ENCODE measurements at places on chromosomes 4 and X.
A peak's percentile ranks its signal among the peaks of the same experiment; 100 is the strongest.

- peak; percentile 11 for DNase-seq
These were observed 802.0 kb downstream of the RPA4 start for GRCh38 chrX:97685753-97686152.

GRCh38 chr4:160142579-160142978 is 1039.7 kb downstream of the RAPGEF2 start:
- no peak for DNase-seq

DNA sequence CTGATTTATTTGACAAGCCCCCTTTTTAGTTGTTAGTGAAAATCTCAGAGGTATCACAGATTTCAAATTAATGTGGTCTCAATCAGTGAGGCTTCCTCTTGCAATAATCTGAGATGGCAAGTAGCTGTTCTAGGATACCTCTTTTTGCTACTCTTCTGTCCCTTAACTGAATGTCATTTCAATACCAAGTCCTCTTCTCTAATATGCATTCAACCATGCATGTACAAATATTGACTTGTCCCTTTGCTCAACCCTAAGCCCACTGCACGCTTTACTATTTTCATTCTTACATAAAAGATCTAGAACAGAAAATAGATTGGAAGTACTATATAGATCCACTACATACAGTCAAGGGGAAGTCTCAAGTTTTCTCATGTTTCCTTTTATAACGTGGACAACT is 164.2 kb downstream of the CBR4 start:
- DNase-seq, result no peak

DNA sequence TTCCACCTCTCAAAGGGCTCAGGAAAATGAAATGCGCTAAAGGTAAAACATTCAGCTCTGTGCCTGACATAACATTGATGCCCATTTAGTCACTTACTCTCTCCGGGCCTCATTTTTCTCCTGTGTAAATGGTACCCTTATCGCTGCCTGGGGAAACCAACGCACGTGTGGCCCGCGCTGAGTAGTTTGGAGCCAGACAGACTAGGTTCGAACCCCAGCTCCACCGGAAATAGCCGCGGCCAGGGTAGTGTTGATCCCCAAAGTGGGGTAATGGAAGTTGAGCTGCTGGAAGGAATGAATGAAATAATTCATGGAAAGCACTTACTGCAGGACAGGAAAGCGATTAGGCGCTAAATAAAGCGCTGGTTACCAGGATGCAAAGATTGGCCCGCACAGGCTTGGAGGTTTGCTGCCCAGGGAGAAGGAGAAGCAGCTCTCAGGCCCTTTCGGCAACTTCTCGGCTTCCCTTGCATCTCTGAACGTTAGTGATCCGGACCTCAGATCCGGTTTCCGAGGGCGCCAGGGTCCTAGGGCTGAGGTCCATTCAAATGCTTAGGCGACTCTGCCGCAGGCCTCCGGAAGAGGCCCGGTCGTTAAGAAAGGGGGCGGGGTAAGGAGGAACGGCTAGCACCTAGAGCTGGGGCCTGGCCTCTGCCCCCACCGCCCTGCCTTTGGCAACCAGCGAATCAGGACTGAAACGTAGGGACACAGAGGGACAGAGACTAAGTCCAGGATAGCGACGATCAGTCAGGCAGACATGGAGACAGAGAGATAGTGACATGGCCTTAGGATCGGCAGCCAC is 13.3 kb downstream of the NKX3-2 start:
- no peak for DNase-seq

DNA sequence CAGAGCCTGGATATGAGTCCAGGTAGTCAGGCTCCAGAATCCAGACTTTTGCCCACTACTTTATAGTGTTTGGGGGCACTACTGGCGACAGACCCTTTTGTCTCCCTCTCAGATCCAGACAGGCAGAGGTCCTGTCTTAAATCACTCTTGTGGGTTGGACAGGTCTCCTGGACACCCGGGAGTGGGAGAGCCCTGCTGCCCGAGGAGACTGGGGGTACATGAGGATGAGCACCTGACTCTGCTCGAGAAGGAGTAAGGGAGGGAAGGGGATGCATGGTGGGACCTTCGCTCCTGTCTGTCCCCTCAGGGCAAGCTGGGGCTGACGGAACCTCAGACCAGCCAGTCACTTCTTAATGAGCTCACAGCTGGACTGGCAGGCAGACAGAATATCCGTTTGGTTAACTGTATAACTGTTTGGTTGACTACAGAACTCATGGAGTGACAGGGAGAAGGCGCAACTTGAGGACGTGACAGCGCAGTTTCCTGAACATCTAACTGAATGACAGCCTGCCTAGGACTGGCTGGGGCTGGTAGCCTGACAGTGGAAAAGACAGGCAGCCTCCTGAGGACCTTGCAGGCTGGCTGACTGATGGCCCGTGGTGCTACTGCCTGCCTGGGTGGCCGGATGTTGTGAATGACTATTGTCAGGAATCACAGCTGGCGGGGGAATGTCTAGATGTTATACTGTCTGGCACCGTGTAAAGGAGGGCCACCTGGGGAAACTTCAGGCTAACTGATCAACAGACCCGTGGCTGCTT is 1.6 kb upstream of the SUV39H1 start:
- no peak for DNase-seq

DNA sequence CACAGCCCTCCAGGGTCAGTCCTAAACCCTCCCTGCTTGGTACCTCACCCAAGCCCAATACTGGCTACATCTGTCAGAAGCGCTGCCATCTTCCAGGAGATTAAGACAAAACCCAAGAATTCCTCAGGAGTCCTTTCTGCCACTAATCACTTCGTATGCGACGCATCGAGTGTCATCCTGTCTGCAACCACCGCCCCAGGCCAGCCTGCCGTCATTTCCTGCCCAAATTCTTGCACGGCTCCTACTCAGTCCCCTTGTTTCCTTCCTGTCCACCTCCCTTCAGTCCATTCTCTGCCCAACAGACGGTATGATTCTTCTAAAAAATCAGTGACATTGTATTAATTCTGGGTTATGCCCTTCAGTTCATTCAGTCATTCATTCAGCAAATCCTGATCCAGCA is 113.6 kb downstream of the NFKB1 start:
- no peak for DNase-seq

GRCh38 chr4:115292320-115293092 is 179.1 kb upstream of the NDST4 start:
- DNase-seq, result no peak

DNA sequence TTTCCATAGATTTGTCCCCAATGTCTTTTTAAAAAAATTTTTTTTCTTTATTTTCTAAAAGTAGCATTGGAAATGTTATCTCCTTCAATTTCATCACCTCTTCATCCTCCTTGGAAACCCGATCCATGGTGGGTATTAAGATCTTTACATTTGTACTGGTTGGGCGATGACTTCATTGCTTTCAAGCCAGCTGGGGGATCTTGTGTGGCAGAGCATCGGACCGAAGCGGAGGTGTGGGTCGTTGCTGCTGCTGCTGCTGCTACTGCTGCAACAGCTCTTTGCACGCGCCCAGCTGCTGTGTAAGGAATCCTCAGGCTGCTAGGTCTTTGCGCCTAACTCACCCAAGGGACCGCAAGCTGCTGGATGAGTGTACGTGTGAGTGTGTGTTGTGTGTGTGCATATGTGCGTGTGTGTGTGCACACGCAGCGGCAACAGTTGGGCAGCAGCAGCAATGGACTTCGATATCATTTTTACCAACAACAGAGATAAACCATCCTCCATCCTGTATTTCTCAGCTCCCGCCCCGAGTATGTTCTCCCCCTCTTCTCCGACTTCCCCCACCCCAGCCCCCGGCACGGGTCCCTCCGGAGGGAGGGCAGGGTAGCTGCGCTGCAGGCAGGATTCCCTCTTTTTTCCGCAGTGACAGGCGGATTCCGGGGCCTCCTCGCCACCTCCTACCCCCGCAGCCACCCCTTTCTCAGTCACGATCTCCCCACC is 768 bp upstream of the CDKL5 start:
- peak; percentile 5 for DNase-seq

GRCh38 chr4:124035364-124036041 is 638.9 kb downstream of the SPRY1 start:
- DNase-seq, result no peak

GRCh38 chrX:52263417-52263816 is 78.7 kb downstream of the MAGED4 start:
- no peak for DNase-seq

- no peak for DNase-seq
These were observed 257.9 kb downstream of the PCDH18 start for GRCh38 chr4:137274404-137274803.

DNA sequence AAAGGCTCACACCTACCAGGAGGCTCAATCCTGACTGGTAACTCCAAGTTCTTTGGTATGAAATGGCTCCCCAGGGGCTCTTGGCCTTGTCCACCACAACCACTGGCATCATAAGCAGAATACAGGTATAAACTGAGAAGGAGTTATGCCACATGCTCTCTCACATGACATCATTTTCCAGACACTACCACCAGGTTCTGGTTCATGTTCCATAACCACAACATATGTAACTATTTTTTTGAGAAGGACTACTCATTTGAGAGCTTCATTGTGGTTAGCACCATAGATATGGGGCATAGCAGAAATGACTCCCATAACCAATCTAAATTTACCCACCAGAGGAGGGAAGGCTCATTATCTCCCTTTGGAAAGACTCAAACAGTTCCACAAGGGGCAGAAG is 19.6 kb downstream of the PRDM5 start:
- no peak for DNase-seq

DNA sequence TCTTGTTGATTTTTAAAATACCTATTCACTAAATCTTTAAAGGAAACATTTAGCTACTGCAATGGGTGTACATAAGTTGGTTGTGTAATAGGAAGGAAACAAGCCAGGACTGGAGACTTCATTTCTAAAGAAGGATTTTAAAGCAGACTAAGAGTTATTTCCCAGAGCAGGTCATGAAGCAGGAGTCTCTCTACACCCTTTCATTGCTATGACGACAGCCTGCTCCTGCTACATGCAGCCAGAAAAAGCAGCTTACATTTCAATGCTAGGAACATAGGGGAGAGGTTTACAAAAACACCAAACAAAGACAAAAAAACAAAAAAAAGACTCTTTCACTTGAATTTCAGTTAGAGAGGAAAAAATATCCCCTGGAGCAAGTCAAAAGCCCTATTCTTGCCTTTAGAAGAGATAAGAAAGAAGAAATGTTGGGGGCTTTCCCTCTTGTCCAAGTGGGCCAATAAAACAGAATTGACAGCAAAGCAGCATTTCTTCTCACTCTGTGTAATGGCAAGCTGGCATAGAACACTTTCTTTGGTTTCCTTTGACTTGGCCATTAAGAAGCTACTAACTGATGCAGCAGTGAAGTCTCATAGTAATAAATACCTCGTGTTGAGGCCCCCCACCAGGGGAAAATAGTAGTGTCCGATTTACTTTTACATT is 3.4 kb downstream of the SPARCL1 start:
- DNase-seq, result no peak

DNA sequence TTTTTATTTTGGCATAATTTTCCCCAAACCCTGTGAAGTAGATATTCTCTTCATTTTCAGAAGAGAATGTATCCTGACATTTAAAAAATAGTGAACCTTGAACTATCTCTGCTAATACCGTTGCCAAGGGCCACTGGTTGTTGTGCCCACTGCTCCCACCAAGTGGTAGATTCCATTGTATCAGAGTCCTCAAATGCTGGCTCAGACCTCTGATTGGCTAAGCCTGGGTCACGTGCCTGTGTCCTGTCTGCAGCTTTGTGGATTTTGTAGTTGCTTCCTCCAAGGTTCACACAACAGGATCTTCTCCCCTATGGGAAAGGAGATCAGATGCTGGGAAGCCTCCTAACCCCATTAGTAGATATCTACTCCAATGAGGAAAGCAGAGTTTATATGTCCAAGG is 104.8 kb upstream of the CASK start:
- no peak for DNase-seq

GRCh38 chr4:88356771-88357170 is 21.9 kb upstream of the HERC6 start:
- no peak for DNase-seq

DNA sequence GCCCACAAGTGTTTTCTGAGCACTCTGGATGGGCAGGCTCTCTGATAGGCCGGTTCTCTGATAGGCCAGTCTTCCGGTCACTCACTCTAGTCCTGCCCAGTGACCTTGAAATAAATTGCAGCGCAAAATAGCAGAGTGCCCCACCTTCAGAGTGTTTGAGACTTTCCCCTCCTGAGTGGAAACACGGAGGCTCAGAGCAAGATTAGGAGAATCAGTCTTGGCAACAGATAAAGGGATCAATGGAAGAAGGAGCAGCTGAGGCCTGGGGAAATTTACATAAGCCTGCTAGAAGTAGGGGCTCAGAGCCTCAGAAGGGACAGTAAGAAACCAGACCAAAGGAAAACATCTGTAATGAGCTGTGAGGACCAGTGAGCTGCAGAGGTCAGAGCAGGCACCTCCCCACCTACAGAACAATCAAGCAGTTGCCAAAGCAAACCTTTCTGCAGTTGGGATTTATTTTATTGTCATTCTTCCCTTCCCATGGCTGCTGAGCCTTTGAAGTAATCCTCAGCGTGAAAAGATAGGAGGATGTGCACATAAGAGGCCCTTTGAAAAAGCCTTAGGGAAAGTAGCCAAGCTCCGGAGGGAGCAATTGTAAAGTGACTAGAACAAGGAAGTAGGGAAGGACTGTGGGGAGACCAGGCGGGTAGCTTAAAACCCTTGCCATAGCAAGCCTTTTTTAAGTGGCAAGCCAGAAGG is 89.1 kb upstream of the TSPAN5 start:
- no peak for DNase-seq

GRCh38 chr4:984336-985054 is 2.3 kb upstream of the IDUA start:
- no peak for DNase-seq

- DNase-seq, result no peak
These were observed 106.8 kb upstream of the NKX1-1 start for GRCh38 chr4:1512738-1513660.

DNA sequence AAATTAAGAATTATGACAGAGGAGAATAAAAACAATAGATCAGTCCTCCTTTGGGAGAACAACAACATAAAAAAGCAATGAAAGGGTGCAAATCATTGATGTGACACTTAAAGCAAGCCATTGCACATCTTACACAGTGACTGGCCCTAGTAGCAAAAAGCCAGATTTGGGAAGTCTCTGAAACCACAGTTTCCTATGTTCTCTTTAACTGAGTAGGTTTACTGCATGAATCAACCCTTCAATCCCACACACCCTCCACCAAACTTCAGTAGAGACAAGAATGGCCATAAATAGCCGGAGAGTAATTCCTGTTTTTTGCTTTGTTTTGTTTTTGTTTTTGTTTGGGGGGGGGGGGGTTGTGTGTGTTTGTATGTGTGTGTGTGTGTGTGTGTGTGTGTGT is 180.8 kb downstream of the VEGFC start:
- DNase-seq, result no peak

DNA sequence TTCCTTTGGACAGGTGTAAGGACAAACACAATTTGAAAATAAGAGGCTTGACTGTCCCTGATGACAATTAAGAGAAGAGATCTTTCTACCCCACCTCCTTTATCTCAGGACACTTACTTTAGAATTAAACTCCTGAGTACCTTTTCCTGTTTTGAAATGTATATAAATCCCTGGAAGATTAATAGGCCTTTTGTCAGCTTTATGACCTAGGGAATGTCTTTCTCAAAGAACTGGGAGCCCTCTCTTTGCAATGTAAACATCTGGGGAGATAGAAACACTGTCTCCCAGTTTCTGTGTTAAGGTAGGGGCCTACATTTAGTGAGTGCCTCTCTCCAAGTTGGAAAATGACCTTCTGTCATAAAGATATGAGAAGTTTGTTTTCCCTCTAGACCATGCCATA is 31.7 kb downstream of the AGA start:
- no peak for DNase-seq

- no peak for DNase-seq
These were observed 512.2 kb downstream of the PDHA2 start for GRCh38 chr4:96352051-96352517.

GRCh38 chr4:42488114-42488513 is 90.8 kb downstream of the SHISA3 start:
- no peak for DNase-seq

- no peak for DNase-seq
These were observed 14.6 kb upstream of the SLC25A4 start for GRCh38 chr4:185128272-185129119.
